GM23248 (cell line): ENCODE measurements at places on chromosomes 7 and 10.

GRCh38 chr7:88307412-88307811 is 718 bp upstream of the STEAP4 start:
- no peak for DNase-seq

GRCh38 chr7:78223598-78223997 is 425.0 kb downstream of the PHTF2 start:
- DNase-seq: no peak

- no peak for DNase-seq
These were observed at the start of gene FOXL3 for GRCh38 chr7:289756-290553. Gene FOXL3, plus strand, starts transcription at chr7:290170. Its CDS starts 0 bp downstream, at chr7:290170.

DNA sequence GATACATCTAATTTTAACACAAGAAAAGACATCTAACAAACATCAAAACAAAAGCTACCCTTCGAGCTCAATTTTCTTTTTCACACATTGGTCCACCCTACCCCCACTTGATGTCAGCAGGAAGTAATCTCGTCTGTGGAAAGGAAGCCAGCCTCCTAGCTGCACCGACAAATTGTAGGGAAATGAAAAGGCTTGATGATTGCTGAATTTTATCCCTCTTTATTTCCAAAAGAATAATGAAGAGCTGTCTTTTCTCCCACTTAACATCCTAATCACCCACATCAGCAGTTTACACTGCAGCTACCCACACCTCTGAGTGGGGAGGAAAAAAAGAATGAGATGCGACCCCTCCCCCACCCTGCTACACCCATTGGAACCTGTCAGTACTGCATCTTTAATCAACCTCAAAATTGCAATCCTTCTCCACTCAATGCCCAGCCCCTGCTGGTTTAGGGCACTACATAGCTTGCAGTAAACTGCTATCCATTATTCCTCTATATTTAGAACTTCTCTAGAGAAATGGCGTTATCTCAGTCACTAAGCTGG is 10.6 kb upstream of the CPVL start:
- DNase-seq: no peak

GRCh38 chr7:86008898-86009297 is 634.8 kb upstream of the GRM3 start:
- DNase-seq: no peak

DNA sequence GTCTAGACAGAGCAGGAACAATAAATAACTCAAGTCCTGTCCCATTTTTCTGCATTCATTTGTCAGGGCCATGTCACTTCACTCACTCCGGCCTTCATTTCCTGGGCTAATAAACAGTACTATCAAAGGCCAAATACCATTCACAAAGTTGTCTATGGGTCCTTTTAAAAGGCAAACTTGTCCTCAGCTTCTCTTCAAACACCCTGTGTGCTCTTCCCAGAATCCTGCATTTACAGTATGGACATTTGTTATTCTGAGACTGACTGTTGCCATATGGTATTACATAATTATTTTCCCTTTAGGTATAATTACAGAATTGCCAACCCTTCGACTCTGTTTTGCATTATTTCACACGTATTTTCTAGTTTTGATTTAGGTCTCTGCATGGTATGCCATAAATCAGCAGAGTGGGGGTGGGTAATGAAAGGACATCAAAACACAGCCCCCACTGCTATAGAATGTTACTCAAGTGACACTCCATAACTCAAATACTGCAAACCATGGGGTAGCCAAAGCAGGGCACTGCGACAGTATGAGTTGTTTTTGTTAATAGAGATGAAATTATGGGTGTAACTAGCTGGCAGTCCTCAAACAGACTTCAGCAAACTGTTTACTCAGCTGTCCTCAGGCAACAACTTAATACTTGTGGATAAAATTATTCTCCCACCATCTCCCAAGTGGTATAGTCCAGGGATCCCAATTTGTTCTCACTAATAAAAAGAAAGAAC is 183.7 kb downstream of the TRIL start:
- DNase-seq: peak; percentile 28

GRCh38 chr7:107891636-107892366 is 818 bp downstream of the DLD start:
- peak; percentile 68 for DNase-seq

DNA sequence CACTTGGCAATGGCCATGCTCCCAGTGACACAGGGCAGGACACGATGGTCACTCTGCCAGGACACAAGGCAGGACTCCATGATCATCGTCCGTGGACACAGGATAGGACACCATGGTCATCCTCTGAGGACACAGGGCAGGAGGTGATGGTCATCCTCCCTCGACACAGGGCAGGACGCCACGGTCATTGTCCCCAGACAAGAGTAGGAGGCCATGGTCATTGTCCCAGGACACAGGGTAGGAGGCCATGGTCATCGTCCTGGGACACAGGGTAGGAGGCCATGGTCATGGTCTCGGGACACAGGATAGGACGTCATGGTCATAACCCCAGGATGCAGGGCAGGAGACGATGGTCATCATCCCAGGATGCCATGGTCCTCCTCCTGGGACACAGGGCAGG is 289.2 kb downstream of the TCERG1L start:
- no peak for DNase-seq

- DNase-seq: no peak
These were observed 528.1 kb upstream of the FZD8 start for GRCh38 chr10:36170142-36170719.

DNA sequence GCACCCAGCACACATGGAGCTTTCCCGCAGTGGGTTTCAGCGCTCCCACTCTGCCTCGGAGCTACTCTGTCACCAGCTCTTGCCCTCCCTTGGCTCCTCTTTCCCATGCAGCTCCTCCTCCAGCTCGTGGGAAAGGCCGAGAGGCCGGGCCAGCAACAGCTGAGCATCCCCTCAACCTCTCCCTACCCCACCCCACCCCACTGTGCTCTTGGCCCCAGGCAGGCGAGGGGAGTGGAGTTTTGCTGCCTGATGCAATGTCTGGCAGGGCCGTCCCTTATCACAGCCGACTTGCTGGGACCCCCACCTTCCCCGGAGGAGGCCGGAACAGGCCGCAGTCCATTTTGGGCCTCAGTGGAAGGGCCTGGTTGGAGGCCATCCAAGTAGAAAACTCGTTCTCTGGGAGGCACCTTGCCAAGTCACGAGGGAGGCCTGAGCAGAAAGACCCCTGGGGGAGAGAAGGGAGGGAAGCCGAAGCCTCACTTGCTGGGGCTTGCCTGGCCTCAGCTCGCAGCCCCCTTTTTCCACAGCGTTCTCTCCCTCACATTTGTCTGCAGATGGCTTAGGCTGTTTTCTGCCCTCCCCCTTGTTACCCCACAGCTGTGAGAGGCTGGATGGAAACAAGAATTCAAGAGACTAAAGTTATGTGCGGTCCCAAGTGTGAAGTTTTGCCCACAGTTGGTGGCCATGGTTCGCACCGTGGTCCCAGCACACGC is 35.3 kb downstream of the CHST3 start:
- DNase-seq: peak; percentile 69

- peak; percentile 71 for DNase-seq
These were observed 84.7 kb downstream of the MAPK8 start for GRCh38 chr10:48390933-48391845.

GRCh38 chr10:97596101-97597082 is 6.9 kb downstream of the C10orf62 start:
- peak; percentile 96 for DNase-seq

DNA sequence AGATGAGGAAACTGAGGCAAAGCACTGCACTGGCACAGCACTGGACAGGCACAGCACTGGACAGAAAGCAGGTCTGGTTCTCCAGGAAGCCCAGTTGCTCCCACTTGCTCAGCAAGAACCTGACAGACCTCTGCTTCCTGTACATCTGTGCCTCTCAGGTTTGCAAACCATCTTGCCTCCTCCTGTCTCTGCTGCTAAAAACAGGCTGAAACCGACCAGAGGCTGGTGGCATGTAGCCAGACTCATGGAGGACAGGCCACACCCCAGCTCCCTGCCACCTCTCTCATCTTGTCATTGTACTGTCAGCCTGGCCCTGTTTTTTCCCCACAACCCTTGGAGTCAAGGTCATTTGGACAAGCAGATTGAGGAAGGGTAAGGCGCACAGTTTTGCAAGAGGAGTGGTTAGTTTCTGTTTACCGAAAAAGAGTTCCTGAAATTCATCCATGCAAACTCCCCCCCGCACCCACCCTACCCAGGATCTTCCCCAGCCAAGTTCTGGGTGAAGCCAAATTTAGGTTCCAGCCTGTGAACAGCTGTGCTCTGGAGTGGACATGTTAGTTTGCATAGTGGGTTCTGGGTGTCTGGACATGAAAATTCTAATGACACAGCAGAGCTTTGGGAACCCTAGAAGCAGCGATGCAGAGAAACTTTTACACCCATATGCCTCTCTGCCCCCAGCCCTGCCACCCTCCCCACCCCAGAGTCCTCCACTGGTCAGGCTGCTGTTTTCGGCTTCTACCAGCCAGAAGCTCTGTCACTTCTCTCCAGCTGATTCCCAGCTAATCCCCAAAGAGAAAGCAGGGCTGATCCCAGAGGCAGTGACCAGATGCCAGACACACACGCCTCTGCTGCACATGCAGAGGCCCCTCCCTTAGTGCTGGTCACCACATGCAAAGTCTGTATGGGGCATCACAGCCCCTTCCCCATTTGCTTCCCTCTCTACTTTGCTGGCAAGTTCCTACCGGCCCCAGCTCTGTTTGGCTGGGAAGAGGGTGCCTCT is 8.5 kb upstream of the C10orf105 start:
- DNase-seq: peak; percentile 41

GRCh38 chr7:151756076-151756731 is 120.7 kb downstream of the PRKAG2 start:
- peak; percentile 62 for DNase-seq

- peak; percentile 37 for DNase-seq
These were observed 391.9 kb upstream of the LRGUK start for GRCh38 chr7:133735222-133735621.

DNA sequence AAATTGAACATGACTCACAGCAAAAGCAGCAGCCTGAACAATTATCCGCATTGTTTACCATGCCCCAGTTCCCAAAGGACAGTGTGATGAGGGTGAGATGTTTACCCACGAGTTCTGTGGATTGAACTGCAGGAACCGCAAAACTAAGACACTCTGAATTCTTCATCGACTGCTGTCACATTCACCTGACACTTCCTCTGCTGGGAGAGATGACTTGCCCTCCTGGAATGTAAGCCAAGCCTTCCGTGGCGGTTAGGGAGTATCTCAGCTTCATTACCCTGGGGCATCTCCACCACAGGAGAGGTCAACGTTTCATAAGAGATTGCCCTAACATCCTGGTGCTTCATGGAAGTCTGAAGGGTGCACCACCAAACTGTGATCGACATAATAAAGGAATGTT is 374.6 kb upstream of the ADARB2 start:
- no peak for DNase-seq

DNA sequence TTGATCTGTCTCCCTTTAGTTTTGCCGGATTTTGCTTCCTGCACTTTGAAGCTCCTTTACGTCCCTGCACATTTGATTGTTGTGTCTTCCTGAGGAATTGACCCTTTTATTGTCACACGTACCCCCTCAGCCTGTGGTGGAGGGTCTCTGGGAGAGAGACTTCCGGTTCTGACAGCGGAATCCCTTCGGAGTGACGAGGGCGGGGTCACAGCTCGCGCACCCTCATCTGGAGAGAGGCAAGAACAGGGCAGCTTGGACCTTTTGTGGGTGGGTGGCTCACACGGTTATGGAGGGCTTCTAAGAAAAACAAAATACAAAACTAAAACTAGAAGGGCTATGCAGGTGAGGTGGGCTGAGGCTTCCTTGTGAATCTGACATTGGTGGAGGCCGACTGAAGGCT is 26.0 kb downstream of the AMZ1 start:
- DNase-seq: no peak

- DNase-seq: no peak
These were observed 43.7 kb downstream of the ELFN1 start for GRCh38 chr7:1713502-1714484.

DNA sequence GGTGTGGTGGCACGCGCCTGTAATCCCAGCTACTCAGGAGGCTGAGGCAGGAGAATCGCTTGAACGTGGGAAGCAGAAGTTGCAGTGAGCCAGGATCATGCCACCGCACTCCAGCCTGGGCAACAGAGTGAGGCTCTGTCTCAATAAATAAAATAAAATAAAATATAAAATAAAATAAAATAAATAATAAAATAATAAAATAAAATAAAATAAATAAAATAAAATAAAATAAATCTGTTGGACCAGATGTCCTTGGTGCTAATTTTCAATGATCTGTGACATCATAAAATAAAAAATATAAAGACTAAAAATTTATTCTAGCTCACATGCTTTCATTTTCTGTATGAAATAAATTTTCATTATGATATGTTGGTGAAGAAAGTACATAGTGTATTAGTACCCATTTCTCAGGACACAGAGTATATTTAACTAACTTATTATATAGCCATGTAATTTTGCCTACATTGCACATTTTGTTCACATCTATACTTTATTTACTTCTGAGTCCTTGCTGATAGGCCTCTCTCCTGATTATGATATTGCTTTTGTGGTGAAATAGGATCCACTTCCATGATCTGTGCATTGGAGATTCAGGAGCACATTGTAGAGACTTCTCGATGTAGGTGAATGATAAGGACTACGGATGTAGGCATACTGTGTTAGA is 17.8 kb upstream of the HERPUD2 start:
- no peak for DNase-seq

GRCh38 chr10:60459701-60460457 is 70.2 kb upstream of the ANK3 start:
- DNase-seq: no peak

GRCh38 chr10:67327626-67328535 is 368.1 kb downstream of the CTNNA3 start:
- DNase-seq: no peak

GRCh38 chr10:130416334-130417150 is 280.4 kb downstream of the GLRX3 start:
- no peak for DNase-seq

DNA sequence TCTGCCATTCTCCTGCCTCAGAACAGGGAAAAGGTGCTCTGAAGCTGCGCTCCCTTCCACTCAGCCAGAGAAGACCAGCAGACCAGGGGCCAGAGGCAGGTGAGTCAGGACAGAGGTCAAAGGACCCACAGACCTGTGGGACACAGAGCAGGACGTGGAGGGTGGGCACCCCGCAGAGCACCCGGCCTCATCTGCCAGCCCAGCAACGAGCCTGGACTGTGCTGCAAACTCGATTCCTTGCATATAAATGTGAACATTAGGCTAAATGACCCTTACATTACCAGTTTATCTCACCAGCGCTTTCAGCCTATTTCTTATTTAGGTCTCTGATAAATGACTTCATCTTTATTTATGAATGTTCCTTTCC is 50.1 kb downstream of the PTPRN2 start:
- DNase-seq: no peak

DNA sequence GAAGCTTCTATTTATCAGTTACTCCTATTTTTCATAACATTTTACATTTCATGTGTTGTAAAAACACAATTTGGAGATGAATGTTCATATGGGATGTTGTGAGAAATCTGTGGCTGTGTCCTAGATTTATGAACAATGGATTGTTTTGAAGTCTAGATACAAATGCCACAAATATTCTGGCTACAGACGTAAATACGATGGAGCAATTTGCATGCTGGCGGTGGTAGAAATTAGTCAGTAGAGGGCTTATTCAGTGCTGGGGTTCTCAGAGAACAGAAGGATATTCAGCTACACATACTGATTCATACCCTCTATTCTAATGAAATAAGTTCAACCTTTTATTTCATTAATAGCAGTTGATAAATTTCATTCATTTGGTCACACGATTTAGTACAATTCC is 48.8 kb downstream of the PLPP4 start:
- DNase-seq: peak; percentile 93
